ENCODE measurements at places on chromosomes 1 and 21.
A peak's percentile ranks its signal among the peaks of the same experiment; 100 is the strongest.

GRCh38 chr1:93346421-93346993 is 800 bp downstream of the DR1 start:
- peak; percentile 25 for DNase-seq

GRCh38 chr21:44076316-44076715 is 30.9 kb upstream of the PWP2 start:
- DNase-seq: no peak

- DNase-seq: no peak
Observed at GRCh38 chr1:202255343-202255742, 61.7 kb downstream of the LGR6 start.

- no peak for DNase-seq
Observed at GRCh38 chr1:222420633-222421032, 127.3 kb downstream of the HHIPL2 start.

DNA sequence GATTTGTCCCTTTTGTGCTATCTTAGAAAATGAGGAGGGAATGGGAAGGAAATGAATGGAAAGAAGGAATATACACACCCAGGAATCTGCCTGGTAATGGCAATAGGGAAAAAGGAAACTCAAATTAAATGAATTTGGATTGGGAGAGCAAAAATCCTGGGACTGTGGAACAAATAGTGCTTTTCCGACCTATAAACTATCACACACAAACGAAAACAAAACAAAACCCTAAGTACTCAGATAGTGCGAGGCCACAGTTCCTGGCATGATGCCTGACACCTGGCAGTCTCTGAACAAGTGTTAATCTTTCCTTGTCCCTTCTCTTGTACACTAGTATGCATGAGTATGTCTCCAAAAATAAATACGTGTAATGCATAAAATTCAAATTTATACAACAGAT is 319.8 kb upstream of the SPAG17 start:
- DNase-seq: no peak

GRCh38 chr1:150256198-150256553 is 1.4 kb upstream of the CA14 start:
- DNase-seq: no peak
